ENCODE measurements at places on chromosomes 11 and 22.

- no peak for DNase-seq
Observed at GRCh38 chr22:50312371-50312770, 4.9 kb upstream of the PLXNB2 start.

DNA sequence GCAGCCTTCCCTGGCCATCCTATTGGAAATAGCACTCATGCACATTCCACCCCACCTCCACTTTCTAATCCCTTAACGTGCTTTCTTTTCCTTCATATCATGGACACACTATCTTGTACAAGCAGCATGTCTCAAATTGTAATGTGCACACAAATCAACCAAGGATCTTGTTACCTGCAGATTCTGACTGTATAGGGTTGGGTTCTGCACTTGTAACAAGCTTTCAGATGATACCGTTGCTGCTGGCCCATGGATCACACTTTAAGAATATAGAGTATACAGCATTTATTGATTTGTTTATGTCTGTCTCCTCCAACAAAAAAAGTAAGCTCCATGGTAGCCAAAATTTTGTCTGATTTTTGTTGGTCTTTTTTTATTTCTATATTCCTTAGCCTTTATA lies 32.4 kb upstream of the POU2AF1 start:
- no peak for DNase-seq

DNA sequence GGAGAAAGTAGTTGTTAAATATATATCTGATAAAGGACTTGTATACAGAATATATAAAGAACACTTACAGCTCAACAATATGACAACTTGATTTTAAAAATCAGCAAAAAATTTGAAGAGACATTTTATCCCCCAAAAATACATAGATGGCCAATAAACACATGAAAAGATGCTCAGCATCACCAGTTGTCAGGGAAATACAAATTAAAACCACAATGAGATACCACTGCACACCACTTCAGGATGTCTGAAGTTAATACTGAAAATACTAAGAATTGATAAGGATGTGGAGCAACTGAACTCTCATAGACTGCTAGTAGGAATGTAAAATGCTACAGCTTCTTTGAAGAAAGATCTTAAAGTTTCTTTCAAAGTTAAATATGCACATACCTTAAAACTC lies 49.2 kb downstream of the KREMEN1 start:
- no peak for DNase-seq

GRCh38 chr11:92340839-92341238 lies 116.2 kb downstream of the FAT3 start:
- no peak for DNase-seq

GRCh38 chr11:1388763-1389102 lies 1.0 kb upstream of the BRSK2 start:
- DNase-seq, result no peak

DNA sequence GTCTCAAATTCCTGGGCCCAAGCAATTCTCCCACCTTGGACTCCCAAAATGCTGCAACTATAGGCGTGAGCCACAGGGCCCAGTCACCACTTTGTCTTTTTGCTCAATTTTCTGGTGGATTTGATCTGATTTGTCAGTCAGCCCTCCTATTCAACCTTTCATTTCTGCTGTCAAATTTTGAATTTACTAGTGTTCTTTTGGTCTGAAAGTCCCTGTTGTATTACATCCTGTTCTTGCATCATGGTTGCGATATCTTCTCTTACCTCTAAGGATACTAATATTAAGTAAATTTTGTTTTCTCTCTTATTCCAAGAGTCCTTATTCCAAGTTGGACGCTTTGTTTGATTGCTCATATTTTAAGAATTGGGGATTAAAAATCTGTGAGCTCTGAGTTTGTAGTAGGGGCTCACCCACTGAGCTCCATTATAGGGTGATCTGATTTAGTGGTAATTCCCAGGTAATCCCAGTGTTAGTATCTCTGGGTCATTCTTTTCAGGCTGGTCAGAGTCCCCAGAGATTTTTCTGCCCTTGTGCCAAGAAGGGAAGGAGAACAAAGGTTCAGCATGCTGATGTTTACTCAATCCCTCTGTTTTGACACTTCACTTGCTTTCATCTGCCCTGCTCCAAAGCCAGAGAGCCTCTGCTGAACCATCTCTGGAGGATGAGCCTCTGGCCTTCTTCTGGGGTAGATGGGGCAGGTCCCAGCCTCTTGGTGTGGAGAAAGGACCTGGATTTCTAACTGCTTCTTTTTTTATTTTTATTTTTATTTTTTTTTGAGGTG lies 10.0 kb downstream of the UPB1 start:
- DNase-seq, result no peak

DNA sequence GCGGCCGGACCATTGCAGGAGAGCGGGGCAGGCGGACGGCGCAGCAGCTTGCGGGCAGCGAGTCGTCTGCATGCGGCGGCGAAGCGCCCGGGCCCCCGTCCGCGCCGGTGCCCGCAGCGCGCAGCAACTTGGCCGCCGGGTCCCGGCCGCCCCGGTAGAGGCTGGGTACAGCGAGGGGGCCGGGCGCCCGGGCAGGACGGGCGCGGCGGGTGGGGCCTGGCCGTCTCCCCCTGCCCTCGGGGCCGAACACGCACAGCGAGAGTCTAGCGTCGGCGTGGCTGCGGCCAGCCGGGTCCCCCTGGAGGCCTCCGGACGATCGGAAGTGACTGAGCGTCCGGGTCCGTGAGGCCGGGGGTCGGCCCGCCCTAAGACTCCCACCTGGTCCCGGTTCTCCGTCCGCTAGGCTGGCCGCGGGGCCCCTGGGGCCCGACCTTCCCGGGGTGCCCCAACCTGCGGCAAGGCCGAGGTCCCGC lies 775 bp upstream of the TRABD start:
- no peak for DNase-seq

DNA sequence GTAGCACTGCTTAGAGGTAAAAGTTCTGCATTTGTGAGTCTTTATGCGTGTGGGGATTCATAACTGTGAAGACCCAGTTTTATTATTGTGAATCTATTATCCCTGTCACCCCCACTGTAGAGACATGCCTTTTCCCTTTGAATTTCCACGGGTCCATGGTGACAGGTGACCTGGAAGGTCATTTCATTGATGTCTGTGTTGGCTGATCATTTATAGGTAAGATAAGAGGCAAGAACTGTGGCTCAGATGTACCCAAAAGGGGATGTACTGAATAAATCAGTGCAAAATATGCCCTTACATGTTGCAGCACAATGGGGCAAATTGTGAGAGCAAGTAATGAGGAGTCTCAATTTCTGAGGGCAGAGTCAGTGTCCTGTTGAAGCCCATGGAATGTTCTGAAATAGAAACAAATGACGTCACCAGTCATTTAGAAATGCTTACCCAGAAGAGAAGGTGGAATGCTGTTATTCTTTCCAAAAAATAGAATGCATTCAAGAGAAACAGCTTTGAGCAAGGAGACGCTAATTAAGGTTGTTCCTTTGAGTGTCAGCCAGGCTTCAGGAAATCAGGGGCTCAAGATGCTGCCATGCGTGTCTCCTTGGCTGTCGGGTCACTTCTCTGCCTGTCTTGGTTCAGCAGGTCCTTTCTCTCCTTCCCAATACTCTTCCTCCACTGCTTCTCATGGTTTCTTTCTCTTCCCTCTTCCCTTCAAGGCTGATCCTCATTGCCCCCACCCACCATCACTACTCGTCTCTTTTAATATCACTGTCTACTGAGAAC lies 118.7 kb upstream of the E2F8 start:
- DNase-seq, result no peak

- peak; percentile 66 for DNase-seq
Observed at GRCh38 chr11:78715639-78716311, 141.1 kb upstream of the NARS2 start.

GRCh38 chr22:26281941-26282340 lies 112.7 kb downstream of the SEZ6L start:
- no peak for DNase-seq

DNA sequence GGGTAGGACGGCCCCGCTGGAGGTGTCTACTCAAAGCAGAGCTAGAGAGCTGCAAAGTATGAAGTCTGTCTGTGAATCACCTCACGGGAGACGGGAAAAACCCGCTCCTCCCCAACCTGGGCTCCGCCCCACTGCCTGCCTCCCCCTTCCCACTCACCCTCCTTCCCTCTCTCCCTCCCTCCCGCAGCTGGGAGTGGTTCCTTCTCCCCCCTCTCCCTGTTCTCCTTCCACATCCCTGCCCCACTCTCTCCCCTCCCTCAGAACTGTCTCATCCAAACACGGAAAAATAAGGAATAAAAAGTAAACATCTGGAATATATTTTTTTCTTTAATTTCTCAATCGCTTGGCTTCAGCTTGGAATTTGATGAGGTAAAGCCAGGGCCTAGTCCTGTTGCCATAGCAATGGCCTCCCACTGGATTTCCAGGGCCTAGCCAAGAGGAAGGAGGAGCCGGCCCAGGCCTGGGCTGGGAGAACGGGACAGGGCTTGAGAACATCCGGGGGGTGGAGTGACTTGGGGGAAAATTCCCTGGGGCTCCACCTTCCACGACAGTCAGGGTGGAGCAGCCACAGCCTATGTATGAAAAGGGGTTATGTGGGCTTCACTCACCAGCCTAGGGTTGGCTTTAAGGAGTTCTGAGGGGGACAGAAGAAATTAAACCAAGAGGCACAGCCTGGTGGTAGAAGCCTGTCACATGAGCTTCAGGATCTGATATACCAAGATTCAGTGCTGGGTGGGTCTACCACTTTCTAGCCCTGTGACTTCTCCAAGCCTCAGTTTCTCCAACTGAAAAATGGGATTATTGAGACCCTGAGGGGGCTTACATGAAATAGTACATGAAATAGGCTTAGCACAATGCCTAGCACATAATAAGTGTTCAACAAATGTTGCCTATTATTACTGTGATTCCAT lies 2.2 kb downstream of the TNKS1BP1 start:
- DNase-seq, result peak; percentile 96

DNA sequence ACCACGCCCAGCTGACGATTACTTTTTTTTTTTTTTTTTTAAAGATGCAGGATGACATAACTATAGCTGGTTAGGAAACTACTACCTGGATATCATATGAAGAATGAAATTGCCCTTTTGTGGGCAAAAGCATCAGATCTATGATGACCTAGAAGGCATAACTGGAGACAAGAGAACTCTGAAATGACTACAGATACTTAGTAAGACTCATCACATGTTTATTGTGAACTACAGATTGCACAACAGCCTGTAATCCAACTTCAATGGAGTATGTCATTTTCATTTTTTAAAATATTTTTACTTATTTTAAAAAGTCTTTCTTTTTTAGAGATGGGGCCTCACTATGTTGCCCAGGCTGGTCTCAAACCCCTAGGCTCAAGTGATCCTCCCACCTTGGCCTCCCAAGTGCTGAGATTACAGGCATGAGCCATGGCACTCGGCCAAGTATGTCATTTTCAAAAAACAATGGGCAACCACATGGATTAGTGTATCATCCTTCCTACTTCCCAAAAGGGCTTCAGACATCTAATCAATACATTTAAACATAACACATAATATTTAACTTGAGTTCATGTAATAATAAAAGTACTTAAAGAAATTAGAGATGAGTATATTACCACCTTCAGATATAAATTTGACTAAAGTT lies 3.3 kb downstream of the MTMR2 start:
- no peak for DNase-seq

DNA sequence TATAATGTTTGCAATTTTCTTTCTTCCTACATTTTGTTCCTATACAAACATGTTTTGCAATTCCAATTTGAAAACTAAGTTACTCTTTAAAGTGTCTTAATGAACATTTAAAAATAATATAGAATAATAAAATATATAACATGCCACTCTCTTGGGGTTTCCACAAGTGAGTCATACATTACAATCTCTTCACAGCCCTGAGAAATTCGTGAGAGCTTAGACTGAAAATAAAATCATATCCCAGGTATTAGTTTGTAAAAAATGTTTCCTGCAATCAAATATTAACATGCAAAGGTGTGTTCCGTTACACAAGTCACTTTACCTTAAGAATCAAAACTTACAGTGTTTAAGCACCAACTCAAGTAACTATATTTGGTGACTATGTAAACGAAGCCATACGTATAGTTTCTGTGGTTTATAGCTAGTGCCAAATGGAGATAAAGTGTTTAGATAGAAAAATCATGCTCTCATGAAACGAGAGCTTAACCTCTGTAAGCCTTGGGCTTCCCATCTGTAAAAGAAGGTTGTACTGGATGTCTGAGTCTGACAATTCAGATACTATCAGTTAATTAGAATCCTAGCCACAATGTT lies 253.6 kb upstream of the ANO3 start:
- DNase-seq, result no peak

GRCh38 chr11:114140826-114141225 lies 81.3 kb downstream of the ZBTB16 start:
- DNase-seq, result no peak

DNA sequence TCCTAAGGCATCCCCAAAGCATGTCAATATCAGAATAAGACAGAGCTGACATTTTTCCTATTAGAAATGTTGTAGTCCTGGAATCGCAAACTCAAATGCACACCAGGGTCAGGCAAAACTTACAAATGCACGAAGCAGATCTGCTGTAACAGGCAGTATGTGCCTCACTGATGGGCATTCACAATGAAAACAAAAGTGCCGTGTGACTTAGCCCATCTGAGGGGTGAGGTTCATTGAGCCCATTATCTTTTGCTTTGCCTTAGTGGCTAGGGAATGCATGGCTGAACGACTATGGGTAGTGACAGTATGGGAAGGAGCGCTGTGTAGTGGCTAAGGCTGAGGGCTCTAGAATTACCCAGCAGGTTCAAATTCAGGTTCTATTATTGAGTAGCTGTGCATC lies 43.1 kb upstream of the RASSF10 start:
- no peak for DNase-seq

DNA sequence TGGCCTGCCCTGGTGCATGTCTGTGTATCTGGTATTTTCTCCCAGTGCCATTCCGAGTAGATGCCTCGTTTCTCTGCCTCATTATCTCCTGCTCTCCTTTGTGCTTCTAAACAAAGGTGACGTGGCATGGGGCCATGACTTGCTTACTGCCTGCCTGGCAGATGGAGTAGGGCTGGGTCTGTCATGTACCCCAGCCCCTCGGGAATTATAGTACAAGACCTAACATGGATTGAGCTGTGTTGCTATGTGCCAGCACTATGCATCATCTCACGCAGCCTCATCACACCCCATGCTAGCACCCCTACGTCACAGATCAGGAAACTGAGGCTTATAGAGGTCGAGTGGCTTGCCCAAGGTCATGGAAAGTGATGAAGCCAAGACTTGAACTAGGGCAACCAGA lies 88.1 kb downstream of the GALNT18 start:
- no peak for DNase-seq
